ENCODE measurements at places on chromosomes 5 and 9.

DNA sequence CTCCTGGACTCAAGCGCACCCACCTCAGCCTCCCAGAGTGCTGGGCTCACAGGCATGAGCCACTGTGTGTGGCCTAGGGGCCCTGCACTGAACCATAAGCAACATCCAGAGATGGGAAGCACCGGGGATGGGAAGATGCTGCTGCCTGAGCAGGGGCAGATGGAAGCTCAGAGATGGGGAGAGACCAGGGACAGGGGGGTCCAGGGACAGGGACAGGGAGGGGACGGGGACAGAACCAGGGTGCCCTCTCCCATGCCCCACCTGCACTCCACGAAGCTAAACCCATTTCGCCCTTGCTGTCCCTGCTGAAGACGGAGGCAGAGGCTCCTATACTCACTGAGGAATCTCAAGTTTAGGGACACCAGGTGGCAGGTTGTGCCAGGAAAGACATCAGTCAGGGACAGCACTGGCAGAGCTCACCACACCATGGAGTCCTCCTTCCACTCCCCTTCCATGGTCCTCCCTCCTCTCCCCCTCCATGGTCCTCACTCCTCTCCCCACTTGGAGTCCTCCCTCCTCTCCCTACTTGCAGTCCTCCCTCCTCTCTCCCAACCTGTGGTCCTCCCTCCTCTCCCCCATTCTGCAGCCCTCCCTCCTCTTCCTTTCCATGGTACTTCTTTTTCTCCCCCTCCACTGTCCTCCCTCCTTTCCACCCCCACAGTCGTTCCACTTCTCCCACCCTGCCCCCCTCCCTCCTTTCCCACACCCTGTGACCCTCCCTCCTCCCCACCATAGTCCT, 45.5 kb upstream of the LRRC14B start:
- no peak for DNase-seq

DNA sequence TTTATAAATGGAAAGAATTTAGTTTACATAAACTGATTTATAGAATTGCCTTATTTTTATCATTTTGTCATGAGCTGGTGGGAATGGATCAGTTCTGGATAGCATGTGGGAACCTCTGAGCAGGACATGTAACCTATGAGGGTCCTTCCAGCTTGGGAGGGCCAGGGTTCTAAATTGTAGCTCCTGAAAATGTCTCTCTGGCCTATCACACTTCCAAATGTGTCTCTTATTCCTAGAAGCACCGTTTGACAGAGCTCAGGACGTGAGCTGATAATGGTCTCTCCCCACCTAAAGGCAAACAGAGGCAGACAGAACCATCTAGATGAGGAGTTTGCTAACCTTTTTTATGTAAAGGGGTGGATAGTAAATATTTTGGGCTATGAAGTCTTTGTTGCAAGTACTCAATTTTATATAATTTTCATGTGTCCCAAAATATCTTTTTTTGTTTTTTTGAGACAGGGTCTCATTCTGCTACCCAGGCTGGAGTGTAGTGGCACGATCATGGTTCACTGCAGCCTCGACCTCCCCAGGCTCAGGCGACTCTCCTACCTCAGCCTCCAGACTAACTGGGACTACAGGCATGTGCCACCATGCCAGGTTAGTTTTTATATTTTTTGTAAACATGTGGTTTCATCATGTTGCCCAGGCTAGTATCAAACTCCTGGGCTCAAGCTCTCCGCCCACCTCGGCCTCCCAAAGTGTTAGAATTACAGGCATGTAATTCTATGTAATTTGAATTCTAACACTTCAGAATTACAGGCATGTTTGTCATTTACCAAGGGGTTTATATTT, 4.0 kb downstream of the TRAF1 start:
- DNase-seq, result no peak

GRCh38 chr5:80782626-80783025, 127.8 kb upstream of the DHFR start:
- no peak for DNase-seq

- DNase-seq, result peak; percentile 44
Measured at GRCh38 chr5:178232124-178232919, at the start of gene PHYKPL. PHYKPL (minus strand) TSS chr5:178232802; CDS start chr5:178232550, 252 bp downstream.

DNA sequence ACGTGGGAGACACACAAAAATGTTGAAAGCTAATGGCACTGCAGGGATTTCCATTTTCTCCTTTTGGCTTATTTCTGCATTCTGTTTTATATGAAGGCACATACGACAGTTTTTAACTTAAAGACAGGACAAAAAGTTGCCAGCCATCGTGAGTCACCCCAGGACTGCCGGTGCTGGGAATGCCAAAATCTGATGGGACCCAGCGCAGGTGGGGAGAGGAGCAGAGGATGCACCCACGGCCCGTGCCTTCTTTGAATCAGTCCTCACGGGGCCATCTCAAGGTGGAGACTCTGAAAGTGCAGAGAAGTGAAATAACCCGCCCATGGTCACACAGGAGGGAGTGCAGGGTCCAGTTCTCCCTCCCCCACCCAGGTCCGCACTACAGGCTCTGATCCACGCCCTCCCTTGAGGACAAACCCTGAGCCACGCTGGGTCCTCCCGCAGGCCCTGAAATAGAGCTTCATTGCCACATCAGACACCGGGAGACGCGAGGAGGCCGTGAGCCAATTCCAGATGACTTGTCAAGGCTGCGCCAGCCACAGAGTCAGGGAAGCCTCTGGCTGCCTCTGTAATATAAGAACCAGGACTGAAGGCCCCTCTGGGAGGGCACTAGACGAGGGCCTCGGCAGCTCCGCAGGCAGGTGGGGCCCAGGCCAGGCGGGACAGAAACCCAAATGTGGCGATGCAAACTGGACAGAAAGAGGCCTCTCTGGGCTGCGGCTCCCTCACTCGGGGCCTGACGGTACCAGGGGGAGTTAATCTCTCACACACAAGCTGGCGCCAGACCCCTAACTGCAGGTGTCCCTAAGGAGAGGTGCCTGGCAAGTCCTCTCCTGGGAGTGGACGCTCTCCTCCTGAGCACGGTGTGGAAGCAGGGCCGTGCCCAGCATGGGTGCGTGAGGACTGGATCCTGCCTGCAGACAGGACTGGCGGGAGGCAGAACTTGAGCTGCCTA, 22.9 kb downstream of the ADAMTS2 start:
- no peak for DNase-seq

DNA sequence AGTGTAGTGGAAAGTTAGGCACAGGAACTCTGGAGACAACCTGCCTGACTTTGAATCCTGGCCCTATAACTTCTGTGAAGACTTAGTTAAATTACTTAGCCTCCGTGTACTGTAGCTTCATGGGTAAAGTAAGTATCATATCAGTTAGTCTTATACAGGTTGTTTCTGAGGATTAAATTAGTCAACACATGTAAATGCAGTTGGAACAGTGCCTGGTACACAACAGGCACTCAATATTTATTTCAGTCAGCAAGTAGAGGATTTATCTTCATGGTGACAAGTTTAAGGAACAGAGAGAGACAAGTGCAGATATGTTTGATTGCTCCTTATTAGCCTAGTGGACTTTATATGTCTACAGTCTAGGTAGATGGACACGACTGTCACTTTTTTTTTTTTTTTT, 2.7 kb downstream of the TSLP start:
- no peak for DNase-seq

DNA sequence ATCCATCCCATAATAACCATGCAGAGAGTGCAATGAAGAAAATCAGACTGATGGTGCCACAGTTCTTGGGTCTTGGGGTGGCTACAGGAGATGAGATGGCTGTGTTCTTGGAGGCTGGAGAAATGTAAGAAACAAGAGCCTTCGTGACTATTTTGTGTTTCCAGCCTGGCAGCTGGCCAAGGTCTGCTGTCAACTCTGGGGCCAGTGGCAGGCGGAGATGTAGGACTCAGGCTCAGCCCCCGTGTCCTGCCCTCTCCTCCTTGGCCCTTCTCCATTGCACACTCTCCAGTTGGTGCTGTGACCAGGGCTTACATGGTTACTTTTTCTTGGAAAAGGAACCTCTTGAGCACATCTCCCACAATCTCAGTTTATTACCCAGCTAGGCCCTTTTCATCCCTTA, 235.4 kb downstream of the DMRT2 start:
- DNase-seq, result no peak

DNA sequence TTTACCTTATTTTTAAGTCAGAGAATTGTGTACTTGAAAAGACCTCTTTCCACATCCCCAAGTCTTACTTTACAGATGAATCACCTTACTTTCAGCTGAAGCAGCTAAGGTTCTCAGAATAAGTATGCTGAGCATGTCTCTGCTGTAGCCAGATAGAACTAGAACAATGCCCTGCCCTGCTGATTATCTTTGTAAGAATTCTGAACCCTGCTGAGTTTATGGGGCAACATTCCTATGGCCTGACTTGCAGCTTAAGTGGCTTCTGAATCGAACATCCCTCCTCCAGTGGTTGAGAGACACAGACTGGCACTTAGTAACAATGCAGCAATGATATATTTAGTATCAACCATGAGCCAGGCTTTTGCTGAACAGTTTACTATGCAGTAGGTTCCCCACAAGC, 592.0 kb upstream of the WWC1 start:
- peak; percentile 97 for DNase-seq

DNA sequence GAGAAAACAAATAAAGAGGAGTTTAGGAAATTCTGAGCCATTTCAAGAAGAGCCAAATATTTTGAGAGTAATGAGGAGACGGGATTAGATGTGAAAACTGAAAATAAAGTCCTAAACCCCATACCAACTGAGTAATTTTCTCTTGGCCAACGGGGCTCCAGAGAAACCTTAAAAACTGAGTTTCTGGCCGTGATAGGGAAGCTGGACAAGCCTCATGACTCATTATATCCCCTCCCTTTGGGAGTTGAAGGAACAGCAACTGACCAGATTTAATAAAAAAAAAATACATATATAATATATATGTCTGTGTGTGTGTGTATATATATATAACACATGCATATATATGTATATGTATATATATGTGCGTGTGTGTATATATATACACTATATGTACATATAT, 119.6 kb downstream of the PRDM9 start:
- DNase-seq, result no peak

Data from HCT116 (cell line).